ENCODE measurements at places on chromosomes 5 and 9.

- no peak for DNase-seq
- peaks cover 3% of the 10 kb centered on the region for H3K36me3 ChIP-seq
Observed at GRCh38 chr5:34743878-34744277, 87.8 kb downstream of the RAI14 start.

DNA sequence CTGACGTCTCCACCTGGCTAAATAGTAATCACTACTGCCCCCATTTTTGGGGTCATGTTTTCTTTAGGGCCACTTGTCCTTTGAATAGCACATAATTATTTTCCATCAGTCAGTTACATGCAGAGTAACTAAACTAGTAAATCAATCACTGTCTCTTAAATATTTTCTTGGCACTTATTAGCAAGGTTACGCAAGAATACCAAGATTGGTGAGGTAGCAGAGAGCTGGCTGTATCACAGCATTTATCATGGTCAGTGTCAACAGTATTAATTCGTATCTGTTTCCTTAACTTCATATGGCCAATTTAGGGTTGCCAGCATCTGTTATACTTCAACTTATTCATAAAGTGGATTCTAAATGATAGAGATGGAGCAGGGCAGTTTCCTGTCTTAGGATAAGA, 346.8 kb upstream of the FAM174A start:
- no peak overlapping the region for H3K4me3 ChIP-seq
- no peaks in the 10 kb centered on the region for H3K4me1 ChIP-seq
- H3K27me3 ChIP-seq, result no peaks in the 10 kb centered on the region
- no peaks in the 10 kb centered on the region for H3K36me3 ChIP-seq
- DNase-seq, result no peak

GRCh38 chr5:68565427-68565826, 349.9 kb downstream of the PIK3R1 start:
- H3K4me3 ChIP-seq, result no peak overlapping the region
- no peak overlapping the region for H3K27ac ChIP-seq
- no peaks in the 10 kb centered on the region for H3K27me3 ChIP-seq
- no peaks in the 10 kb centered on the region for H3K36me3 ChIP-seq

DNA sequence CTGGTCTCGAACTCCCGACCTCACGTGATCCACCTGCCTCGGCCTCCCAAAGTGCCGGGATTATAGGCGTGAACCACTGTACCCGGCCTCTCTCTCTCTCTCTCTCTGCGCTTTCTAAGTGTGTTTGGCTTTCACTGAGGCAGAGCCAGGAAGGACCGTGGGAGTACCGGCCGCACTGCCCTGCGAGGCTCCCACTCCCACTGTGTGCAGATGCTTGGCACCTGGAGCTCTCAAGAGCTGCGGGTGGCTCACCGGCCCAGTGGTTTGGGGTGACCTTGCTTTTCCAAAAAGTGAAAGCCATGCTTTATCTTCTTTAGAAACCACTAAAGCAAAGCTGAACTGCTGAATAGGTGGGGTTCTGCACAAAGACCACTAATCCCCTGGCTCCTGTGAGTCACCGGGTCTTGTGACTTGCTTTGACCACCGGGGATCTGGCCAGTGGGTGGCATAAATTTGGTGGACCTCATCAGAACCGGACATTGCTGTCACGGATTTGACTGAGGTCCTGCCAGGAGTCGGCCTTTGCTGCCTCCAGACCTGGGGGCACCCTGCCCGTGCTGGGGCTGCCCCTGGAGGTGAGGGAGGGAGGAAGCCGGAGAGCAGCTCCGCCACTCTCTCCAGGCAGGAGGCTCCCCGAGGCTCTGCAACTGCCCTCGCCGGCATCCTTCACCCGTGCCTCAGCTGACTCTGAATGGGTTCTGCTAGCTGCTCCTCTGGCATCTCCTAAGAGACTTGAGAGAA, 228.9 kb downstream of the FANCC start:
- no peaks in the 10 kb centered on the region for H3K4me1 ChIP-seq
- no peak overlapping the region for H3K27ac ChIP-seq
- no peaks in the 10 kb centered on the region for H3K27me3 ChIP-seq
- no peak for DNase-seq

DNA sequence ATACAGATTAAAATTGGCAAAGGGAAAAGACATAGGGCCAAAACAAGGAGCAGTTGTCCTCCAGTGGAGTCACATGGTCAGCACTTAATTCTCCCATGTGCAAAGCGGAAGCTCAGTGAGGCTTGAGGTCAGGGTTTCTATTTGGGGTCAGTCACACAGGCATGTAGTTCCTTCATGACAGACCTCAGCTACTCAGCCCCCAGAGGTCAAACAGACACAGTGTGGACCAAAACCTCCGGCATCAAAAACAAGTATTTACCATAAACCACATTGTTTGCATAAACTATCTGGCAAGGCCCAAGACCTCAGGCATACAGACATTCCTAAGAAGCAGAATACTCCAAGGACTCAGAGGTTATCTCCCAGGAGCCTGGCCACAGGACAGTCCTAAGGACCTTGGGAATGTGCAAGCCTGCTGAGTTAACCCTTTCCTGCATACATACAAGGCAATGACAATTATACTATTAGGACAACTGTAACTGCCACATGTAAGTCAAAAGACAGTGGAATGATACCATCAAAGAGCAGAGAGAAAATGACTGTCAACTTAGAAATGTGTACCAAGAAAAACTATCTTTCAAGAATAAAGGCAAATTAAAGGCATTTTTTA, 28.7 kb upstream of the FNIP1 start:
- no peak overlapping the region for H3K4me3 ChIP-seq
- H3K27ac ChIP-seq, result no peak overlapping the region
- H3K4me1 ChIP-seq, result no peaks in the 10 kb centered on the region
- H3K36me3 ChIP-seq, result no peaks in the 10 kb centered on the region
- DNase-seq, result no peak

DNA sequence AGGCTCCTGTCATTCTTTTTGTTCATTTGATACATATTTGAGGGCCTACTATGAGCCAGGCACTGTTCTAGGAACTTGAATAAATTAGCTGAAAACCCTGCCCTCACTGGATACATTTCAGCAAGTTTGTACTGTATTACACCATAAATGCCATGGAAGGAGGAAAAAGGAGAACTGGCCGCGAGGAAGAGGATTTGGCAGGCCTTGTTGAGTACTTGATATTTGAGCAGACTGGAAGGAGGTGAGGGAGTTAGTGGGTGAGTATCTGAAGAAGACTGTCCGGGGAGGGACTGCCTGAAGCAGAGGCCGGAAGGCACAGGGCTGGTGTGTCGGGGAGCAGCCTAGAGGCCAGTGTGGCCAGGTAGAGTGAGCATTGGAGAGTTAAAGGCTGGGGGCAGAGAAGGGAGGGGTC, 4.5 kb downstream of the SNX30 start:
- H3K27ac ChIP-seq, result no peak overlapping the region
- H3K27me3 ChIP-seq, result no peaks in the 10 kb centered on the region
- no peaks in the 10 kb centered on the region for H3K36me3 ChIP-seq
- DNase-seq, result no peak

- H3K27ac ChIP-seq, result no peak overlapping the region
- DNase-seq, result no peak
- H3K4me3 ChIP-seq, result no peak overlapping the region
- no peaks in the 10 kb centered on the region for H3K36me3 ChIP-seq
- no peaks in the 10 kb centered on the region for H3K4me1 ChIP-seq
- peaks cover 8% of the 10 kb centered on the region for H3K27me3 ChIP-seq
Observed at GRCh38 chr9:96113032-96113431, 188.9 kb downstream of the HSD17B3 start.

DNA sequence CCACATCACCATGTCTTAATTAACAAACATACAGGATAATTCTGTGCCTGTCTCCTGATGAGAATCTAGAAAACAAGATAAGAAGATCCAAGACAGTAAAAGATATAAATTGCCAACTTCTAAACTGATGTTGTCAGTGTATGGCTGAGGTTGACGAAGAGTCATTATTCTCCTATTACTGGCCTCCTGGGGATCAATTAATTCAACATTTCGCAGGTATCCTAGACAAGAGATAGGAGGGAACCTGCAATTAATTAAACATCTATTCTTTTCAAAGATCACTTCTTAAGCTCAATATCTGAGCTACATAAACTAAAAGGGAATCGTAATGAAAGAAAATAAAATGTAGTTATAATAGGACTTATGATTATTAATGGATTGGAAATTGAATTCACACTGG, 232.0 kb upstream of the GRIA1 start:
- no peak overlapping the region for H3K27ac ChIP-seq
- H3K4me3 ChIP-seq, result no peak overlapping the region
- no peak for DNase-seq
- H3K27me3 ChIP-seq, result no peaks in the 10 kb centered on the region
- H3K36me3 ChIP-seq, result no peaks in the 10 kb centered on the region

- DNase-seq, result no peak
- H3K4me3 ChIP-seq, result no peak overlapping the region
- H3K27ac ChIP-seq, result no peak overlapping the region
Observed at GRCh38 chr9:105264380-105264779, 19.9 kb downstream of the SLC44A1 start.

DNA sequence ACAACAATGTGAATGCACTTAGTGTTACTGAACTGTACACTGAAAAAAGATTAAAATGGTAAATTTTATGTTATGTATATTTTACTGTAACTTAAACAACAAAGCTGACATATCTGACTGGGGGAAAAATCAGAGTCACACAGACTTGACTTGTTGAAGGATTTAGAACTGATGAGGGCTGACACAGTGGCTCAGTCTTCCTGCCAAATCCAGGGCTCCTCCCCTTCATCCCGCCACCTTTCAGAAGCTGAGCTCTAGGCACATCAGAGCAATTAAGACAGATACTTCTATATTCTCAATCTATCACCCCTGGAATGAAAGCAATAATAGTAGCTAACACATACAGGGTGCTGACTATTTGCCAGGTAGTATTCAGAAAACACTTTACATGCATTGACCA, 27.7 kb upstream of the TAS2R1 start:
- no peaks in the 10 kb centered on the region for H3K27me3 ChIP-seq
- H3K4me1 ChIP-seq, result no peaks in the 10 kb centered on the region
- no peak overlapping the region for H3K4me3 ChIP-seq
- no peak overlapping the region for H3K27ac ChIP-seq

- DNase-seq, result no peak
- H3K36me3 ChIP-seq, result no peaks in the 10 kb centered on the region
- H3K27me3 ChIP-seq, result no peaks in the 10 kb centered on the region
- no peak overlapping the region for H3K4me3 ChIP-seq
Observed at GRCh38 chr5:146107901-146108300, 2.5 kb upstream of the PLAC8L1 start.

DNA sequence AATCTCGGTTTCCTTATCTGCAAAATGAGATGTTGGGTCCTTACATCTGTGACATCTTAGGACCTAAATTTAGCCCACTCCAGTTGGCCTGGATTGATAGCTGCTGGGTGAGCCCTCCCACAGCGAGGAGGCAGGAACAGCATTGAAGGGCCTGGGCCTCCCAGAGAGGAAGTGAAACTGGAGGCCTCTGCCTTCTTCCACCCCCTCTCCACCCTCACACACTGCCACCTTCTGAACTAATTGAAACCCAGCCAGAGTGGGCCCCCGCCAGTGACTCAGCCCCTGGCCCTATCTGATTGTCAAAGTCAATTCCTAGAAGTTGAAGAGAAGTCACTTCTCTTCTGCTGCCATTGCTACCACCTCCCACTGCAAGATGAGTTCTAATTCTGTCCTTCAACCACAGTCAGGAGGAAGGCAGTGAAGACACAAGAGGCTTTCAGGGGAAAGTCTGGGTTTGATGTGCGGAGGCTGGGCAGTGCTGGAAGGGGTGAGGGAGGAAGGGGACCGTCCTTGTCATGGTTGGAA, 55.2 kb upstream of the NEK6 start:
- H3K27ac ChIP-seq, result no peak overlapping the region
- DNase-seq, result peak; percentile 44
- H3K27me3 ChIP-seq, result peaks cover 11% of the 10 kb centered on the region
- H3K4me1 ChIP-seq, result peaks cover 2% of the 10 kb centered on the region

Measured in endothelial cell of umbilical vein (primary cell).